Activated T-helper 9 cell treated with anti-CD3 and anti-CD28 coated beads, Interleukin-2, amount 50 U/mL, for 16 hours (primary cell): ENCODE measurements at places on chromosomes 12 and 14.

GRCh38 chr12:62530596-62530995, 64.0 kb downstream of the MON2 start:
- DNase-seq = no peak

DNA sequence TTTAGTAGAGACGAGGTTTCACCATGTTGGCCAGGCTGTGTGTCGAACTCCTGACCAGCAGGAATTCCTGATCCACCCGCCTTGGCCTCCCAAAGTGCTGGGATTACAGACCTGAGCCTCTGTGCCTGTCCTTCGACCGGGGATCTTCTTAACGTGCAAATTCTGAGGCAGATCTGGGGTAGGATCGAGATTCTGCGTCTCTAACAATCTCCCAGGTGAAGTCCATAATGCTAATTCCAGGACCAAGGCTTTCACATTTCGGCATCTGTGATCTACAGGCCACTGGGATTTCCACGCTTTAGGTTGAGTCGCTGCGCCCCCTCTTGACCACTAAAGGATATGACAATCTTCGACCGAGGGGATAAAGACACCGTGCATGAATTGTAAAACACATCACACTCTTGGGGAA, 24.8 kb downstream of the FOS start:
- DNase-seq = no peak

- no peak for DNase-seq
These were observed 4.7 kb upstream of the TUBA1C start for GRCh38 chr12:49260166-49260565.

DNA sequence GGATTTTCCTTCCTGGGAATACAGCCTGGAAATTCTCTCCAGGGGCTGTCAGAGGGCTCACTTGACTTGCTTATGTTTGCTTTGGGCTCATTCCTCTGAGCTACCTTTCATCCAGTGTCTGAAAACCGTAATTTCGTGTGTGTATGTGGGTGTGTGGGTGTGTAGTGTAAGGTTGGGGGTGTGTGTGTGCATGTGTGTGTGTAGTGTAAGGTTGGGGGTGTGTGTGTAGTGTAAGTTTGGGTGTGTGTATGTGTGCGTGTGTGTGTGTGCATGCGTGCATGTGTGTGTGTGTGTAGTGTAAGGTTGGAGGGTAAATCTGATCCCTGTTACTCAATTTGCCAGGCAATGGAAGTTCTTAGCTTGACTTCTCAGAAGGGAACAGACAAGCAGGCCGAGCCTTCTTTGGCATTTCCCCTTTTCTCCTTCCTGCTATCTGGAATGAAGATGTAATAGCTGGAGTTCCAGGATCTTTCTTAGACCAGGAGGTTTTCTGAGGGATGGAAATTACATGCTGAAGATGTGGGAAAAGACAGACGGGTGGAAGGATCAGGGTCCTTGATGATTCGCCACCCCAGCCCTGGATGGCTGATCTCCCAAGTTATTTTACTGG, 15.5 kb upstream of the BEGAIN start:
- no peak for DNase-seq

- DNase-seq = no peak
These were observed 616 bp downstream of the BCL11B start for GRCh38 chr14:99271221-99271941.
